ENCODE measurements at places on chromosomes 3 and 15.

DNA sequence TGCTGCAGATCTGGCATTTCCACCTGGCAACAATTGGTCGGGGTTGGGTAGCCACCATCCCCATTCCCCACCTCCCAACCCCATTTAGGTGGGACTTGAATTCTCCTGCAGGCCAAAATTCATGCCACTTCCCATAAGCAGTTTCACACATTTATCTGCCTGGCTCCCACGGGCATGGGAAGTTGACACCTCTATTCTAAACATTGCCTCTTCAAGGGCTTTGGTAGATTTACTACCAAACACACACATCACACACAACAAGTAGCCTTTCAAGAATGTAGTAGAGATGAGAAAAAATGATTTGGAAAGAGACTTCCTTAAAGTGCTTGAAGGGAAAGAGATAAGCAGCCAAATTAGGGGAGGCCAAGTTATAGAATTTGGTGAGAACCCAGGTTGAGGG lies 30.9 kb downstream of the ZBTB38 start:
- peak; percentile 26 for DNase-seq

DNA sequence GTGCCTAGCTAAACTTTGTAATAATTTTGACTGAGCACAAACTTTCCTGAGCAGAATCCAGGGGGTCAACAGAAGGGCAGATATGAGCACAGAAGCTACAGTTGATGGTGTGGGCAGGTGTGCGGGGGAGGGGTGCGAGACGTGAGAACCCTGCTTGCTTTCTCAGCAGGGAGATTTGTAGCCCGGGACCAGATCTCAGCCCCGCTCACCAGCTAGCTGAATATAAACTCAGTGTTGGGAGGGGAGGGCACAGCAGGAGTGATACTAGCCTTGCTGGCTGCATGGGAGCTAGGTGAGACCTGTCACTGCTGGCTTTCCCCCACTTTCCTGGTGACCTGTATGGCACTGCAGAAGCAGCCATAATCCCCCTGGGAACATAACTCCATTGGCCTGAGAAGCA lies 83.4 kb downstream of the CLDN1 start:
- no peak for DNase-seq

DNA sequence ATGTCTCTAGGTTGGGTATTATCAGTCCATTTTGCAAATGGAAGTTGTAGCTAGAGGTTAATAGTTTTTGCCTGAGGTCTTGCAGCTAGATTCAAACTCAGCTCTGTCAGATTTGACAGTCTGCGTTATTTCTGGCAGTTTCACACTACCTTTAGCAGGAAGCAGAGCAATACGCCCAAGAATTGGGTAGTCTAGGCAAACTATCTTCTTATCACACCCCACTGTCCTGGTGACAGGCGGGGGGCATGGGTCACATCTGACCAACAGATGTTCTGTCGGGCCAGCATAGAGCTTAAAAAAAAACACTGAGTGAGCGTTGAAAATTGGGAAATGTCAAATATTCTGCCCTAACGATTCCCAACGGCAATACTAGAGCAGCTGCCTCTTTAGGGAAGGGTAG lies 5.7 kb downstream of the GPR160 start:
- DNase-seq = no peak

DNA sequence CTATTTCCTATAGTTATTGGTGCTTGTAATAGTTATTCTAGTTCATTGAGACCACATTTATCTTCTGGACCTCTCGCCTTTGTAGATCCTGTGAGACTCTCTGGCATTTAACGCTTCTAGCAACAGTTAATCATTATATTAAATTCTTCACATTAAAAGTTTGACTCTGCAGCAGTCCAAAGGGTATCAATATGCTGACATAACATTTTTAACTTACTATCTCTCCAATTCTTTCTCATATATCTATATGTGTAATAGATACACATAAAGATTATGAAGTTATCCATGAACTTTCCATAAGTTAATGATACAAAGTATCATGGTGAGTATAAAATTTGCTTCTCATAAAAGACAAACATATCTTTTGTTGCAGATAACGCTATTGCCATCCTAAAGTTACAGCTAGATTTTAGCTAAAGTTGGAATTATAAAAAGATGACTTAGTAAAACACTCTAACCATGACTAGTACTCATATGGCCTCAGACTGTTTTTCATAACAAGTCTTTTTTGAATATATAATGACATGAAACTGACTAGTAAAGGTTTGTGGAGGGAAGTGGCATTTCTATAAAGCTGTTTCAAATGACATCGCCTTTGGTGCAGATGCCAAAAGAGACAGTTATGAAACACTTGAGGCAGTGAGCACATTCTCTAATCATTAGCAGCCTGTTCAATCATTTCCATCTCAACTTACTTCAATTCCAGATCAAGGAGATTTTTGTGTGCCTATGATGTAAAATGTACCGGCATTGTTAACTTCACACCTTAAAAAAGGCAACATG lies 379.3 kb upstream of the CBLB start:
- no peak for DNase-seq

DNA sequence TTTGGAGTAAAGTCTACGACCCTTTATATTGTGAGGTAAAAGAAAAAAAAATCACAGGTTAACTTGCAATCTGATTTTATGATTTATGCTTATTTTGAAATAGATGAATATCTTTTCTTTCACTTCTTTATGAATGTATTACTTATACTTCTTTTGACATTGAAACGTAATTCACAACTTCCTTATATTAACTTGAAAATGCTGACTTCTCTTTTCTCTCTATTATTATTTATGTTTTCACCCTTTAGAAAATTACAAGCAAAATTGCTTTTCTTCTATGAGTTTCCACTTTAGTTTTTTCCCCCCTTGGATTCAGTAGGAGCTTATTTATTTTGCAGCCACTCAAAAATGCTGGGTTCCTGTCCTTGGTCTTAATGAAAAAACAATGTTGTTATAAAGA lies 25.4 kb downstream of the ACP3 start:
- peak; percentile 12 for DNase-seq

DNA sequence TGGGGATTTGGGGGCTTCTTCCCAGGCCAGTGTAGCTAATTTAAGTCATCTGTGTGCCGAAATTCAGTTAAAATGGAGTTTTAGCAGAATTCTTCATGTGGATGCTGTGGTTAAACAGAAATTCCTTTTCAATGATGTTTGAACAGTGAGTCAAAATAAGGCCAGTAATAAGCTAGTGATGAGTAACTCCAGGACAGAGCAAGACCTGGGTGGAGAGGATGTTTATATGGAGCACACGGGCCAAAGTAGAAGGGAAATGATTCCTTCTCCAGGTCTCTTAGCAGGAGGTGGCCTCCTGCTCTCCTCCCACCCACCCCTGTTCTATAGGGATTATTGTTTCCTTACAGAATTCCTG lies 31.9 kb upstream of the UACA start:
- no peak for DNase-seq

- no peak for DNase-seq
Observed at GRCh38 chr3:116256843-116257485, 188.3 kb downstream of the LSAMP start.

DNA sequence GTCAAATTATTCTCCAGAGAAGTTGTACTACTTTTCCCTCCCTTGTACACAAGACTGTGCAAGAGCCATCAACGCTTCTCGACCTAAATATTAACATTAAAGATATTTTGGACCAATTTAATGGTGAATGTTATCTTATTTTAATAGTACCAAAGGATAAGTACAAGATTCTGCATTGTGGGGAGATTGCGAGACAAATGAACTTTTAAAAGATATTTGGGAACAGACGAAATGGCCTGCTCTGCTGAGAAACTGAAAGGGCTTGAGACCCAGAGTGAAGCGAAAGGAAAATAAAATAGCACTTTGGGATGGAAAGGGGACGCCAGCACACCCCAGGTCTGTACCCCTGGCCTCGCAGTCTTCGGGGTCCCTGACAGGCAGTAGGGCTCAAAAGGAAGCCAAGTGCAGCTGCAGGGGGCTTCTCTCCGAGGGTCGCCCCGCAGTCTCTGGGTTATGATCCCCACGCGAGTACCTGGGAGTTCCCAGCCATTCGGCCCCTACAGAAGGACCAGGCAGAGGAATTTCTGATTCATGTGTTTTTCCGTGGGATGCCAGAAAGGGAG lies 97.6 kb upstream of the VGLL3 start:
- DNase-seq = peak; percentile 20

GRCh38 chr3:44416031-44417030 lies 61.1 kb downstream of the ZNF445 start:
- DNase-seq = no peak

GRCh38 chr15:80267658-80268057 lies 15.6 kb upstream of the CTXND1 start:
- no peak for DNase-seq

GRCh38 chr3:30933478-30934207 lies 39.2 kb upstream of the GADL1 start:
- no peak for DNase-seq

- no peak for DNase-seq
Observed at GRCh38 chr3:135915206-135915605, 50.3 kb upstream of the PPP2R3A start.

DNA sequence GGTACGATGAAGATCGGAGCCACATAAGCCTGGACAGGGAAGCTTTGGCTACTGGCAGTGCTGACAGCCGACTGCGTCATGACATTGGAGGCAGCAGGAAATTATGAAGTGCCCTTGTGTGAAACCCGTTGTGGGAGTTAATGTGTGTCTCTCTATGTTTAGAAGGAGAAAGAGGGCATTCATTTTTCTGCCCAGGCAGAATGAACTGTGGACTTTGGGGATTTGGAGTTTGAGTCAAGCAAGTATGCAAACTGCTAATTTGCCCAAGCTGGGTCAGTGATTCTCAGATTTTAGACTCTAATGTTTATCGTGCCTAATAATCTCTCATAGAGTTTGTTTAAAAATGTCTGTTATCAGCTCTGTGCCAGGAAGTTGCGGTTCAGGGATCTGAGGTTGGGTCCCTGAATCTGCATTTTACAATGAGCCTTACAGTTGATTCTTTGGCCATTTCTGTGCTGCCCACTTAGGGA lies 5.6 kb downstream of the CTXND1 start:
- DNase-seq = no peak

DNA sequence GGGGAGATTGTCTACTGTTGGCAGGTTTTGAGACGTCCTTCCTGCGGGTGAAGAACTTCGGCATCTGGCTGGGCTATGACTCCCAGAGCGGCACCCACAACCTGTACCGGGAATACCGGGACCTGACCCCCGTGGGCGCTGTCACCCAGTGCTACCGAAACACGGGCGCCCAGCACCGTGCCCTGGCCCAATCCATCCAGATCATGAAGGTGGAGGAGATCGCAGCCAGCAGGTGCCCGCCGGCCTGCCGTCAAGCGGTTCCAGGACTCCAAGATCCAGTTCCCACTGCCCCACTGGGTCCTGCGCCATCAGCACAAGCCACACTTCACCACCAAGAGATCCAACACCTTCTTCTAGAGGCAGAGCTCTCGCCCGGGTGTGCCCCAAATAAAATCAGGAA lies 194.9 kb upstream of the EPHA6 start:
- DNase-seq = no peak

GRCh38 chr3:191393146-191393545 lies 62.8 kb upstream of the UTS2B start:
- no peak for DNase-seq

GRCh38 chr15:94535298-94536048 lies 304.1 kb downstream of the MCTP2 start:
- DNase-seq = no peak

DNA sequence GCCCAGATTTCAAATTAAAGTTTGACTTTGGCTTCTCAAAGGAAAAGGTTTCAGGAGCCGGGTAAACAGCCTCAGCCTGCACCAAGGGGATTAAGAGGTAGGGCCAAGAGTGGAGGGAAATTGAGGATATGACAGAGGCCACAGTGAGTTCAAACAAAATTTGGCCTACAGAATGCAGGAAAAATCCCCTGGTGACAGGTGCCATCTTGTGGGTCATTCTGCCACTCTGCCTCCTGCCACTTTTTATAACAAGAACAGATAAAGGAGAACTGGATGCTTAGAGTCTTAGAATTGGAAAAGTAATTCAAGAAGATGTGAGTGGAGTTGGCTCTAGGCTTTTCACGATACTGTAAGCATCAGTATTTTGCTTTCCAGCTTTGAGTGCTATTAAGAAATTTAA lies 253.2 kb downstream of the NR2F2 start:
- DNase-seq = peak; percentile 7

DNA sequence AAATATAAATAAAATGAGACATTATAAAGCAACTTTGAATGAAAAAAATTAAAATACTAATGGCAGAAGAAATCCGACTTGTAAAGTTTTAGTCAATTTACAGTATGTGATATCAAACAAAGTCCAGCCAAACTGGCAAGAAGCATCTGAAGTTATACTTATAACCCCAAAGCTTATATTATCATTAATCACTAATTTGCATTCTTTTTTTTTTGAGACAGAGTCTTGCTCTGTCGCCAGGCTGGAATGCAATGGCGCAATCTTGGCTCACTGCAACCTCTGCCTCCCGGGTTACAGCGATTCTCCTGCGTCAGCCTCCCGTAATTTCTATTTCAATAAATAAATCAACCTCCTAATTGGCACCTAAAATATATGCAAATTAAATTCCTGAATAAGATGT lies 80.1 kb downstream of the AQR start:
- no peak for DNase-seq

GRCh38 chr3:59812237-59813147 lies 762.7 kb upstream of the CFAP20DC start:
- no peak for DNase-seq

GRCh38 chr15:36481156-36481555 lies 98.3 kb upstream of the CDIN1 start:
- DNase-seq = no peak

GRCh38 chr3:171822431-171823106 lies 12.3 kb upstream of the PLD1 start:
- no peak for DNase-seq

- no peak for DNase-seq
Observed at GRCh38 chr3:189714991-189715961, 84.1 kb downstream of the TP63 start.

DNA sequence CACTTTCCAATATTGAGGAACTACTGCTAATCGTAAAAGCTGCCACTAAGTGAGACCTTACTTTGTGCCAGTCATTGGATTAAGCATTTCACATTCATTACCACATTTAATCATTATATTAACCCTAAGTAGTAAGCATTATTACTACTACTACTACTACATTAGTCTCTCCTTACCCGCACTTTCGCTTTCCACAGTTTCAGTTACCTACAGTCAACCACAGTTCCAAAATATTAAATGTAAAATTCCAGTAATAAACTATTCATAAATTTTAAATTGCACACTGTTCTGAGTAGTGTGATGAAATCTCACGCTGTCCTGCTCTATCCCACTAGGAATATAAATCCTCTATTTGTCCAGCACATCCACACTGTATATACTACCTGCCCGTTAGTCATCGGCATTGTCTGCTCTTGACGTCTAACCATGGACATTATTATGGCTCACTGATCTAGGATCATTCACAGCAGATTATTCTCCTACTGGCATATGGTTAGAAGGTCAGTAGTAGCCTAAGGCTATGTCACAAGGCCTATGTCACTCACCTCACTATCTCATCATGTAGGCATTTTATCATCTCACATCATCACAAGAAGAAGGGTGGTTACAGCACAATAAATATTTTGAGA lies 121.1 kb downstream of the GSK3B start:
- no peak for DNase-seq

GRCh38 chr3:178202194-178202593 lies 334.0 kb upstream of the KCNMB2 start:
- peak; percentile 31 for DNase-seq

GRCh38 chr3:140761076-140761639 lies 83.3 kb downstream of the TRIM42 start:
- no peak for DNase-seq

- peak; percentile 64 for DNase-seq
Observed at GRCh38 chr3:183217548-183218332, 35.3 kb upstream of the B3GNT5 start.

- DNase-seq = peak; percentile 64
Observed at GRCh38 chr15:37100109-37100965, at the start of gene MEIS2. Gene MEIS2, minus strand, starts transcription at chr15:37100549. Its CDS starts 1,083 bp downstream, at chr15:37099466.
